ENCODE measurements at places on chromosomes 2 and 18.

DNA sequence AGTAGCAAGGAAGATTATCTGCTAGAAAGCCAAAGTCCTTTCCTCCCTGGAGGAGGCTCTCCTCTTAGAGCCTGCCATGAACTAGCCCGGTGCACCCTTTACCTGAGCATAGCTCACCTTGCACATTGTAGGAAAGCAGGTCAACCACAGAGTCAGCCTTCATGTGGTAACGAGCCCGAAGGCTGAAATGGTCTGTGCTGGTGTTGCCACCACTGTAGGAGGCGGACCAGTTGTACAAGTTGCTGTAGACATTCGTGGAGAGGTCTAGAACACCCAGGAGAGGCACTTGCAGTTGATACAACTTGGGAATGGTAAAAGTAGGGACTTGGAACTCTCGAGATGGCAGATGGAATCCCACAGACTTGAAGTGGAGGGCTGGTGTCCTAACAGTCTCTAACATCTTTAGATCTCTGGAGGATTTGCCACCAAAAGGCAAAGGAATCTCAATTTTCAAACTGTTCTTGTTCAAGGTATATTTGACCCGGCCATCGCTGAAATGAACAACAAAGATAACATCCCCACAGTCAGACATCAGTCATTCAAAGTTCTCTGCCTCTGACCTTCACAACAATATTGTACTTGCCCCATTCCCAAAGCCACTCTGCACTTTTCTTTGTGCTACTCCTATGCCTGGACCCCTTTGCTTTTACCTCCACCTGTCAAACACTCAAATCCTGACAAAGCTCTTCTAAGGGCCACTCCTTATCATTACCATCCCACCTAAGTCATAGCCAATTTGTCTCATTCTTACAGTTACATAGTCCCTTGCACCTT lies 30.6 kb downstream of the APOB start:
- DNase-seq: no peak

DNA sequence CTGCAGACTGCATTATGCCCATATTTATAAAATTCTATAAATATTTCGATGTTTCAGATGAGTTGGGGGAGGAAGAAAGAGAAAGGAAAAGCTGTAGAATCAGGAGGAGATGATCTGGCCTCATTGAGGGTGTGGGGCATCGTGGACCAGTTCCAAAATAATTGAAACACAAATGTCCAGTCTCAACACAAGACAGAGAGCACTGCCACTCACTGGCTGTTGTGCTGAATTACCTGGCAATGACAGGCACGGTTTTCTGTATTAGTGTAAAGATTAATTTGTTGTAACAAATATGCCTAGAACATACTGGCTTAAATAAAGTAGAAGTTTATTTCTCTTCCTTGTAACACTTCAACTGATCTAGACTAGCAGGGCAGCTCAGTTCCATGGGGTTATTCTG lies 24.1 kb downstream of the POLE4 start:
- DNase-seq: no peak

DNA sequence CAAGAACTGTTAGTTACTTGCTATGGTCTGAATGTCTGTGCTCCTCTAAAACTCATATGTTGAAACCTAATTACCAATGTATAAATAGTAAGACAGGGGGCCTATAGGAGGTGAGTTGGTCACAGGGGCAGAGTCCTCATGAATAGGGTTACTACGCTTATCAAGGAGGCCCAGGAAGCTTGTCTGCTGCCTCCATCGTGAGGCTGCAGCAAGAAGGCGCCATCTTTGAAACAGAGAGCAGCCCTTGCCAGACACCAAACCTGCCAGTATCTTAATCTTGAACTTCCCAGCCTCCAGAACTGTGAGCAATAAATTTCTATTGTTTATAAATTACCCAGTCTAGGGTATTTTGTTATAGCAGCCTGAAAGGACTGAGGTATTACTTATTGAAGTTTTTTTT lies 79.1 kb downstream of the TGIF1 start:
- no peak for DNase-seq

GRCh38 chr2:223523551-223524001 lies 78.6 kb downstream of the SCG2 start:
- no peak for DNase-seq

DNA sequence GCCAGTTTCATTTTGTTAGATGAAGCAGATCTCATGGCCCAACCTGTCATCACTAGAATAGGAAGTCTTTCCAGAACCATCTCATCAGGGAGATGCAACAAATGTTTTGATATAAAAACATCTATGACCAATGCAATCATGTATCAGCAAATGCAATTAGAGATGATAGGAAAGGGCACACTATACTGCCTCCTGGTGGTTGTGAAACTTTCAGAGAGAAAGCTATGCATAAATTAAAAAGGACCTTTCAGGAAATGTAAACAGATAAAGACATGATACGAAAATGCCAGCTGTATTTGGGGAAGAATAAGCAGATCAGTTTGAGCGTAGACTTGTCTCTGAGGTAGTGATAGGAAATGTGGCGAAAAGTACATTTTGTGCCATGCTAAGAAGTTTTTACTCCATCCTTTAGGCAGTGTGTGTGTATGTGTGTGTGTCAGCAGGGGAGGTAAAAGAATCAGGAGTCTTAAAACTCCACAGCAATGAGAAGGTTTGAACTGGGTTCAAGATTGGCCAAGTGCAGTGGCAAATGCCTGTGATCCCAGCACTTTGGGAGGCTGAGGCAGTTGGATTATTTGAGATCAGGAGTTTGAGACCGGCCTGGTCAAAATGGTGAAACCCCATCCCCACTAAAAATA lies 479.3 kb downstream of the CPS1 start:
- DNase-seq: no peak

DNA sequence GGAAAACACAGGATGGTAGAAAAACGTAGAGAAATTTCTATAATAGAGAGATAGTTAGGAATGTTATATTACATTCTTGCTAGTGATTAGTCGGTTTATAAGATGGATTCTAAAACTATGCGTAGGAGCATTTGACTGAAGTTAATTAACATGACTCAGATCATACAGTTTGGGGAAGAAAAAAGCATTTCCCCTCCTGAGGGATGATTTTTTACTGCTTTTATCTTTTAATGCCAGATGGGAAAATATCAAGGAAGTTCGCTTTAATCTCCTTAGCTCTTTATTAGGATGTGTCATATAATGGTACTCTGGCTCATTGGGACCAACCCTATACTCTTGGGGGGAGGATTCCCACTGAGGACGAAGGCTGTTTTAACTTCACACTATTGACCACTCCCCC lies 502.1 kb downstream of the TGIF1 start:
- no peak for DNase-seq

DNA sequence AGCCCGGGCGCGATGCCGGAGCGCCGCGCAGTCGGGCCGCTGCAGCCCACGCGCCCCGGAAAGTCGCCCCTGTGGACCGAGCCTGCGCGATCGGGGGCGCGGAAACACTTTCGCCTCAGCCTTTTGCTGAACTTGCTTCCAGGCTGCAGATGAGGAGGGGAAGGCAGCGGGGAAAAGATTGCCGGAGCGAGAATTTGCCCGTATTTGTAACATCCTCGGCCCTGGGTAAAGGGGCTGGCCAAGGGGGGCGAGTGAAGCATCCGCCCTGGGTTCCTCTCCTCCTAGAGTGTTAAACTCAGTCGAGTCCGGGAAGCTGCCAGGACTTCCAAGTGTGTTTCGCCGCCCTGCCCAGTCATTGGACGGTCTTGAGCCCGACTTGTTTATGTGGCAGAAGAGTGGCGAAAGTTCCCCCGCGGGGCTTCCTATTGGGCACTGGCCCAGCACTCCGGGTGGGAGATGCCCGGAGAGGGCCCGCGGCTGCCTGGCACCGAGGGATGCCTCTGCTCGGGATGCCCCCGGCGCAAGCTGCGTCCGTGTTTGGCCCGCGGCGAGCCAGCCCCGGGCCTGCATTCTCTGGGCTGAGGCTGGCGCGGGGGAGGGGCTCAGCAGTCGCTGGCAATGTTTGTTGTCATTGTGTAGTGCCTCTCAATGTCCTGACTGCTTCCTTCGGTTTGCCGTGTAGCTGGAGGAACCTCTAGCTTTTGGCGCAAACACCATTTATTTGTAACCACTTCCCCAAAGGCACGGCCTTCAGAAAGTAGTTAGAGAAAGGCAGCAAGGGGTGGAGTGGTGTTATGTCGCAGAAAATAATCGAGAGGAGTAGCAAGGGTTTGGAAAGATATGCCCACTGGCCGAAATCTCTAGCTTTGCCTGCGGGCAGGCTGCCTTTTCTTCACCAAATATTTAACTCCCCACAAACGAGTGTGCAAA lies 1.1 kb downstream of the CYBRD1 start:
- DNase-seq: no peak

DNA sequence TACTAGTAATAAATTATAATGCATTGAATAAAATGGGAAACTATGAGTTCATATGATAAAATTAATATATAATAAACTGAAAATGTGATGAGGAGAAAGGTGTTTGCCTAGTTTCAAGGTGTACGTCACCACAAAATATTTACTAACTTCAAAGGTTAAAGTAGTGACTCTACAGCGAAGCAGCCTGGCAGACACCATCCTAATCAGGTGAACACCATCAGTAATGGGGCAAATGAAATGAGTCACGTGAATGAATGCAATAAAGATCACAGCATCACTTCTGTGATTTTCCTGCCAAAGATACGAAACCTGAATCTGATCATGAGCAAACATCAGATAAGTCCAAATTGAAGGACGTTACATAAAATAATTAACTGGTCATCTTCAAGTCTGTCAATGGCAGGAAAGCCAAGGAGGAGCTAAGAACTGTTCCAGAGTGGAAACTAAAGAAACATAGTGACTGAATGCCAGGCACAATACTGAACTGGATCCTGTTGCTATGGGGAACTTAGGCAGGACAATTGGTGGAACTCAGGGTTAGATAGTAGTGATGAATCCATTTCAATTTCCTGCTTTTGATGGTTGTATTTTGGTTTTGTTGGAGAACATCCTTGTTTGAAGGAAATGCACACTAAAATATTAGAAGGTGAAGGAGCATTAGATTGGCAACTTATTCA lies 12.1 kb upstream of the NOSTRIN start:
- no peak for DNase-seq

DNA sequence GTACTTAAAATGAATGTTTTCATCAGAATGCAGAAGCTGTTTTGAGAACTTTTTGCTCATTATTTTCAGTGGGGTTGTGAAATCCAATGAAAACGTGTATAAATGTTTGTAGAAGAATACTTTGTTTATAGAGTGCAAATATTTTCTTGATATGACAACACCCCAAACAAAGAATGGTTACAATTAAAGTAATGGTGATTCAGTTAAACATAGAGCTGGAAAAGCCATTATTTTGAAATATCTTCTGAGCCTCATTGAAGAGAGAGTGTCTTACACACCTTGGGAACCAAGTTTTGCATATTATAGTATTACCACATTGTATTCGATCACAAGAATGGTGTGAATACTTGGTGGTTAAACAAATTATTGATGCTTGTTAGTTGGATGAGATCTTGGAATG lies 48.7 kb downstream of the SPTBN1 start:
- no peak for DNase-seq

- DNase-seq: peak; percentile 46
Observed at GRCh38 chr18:9614401-9615279, at the start of gene PPP4R1. PPP4R1 (minus strand) TSS chr18:9614559; CDS start chr18:9614484, 75 bp downstream.

DNA sequence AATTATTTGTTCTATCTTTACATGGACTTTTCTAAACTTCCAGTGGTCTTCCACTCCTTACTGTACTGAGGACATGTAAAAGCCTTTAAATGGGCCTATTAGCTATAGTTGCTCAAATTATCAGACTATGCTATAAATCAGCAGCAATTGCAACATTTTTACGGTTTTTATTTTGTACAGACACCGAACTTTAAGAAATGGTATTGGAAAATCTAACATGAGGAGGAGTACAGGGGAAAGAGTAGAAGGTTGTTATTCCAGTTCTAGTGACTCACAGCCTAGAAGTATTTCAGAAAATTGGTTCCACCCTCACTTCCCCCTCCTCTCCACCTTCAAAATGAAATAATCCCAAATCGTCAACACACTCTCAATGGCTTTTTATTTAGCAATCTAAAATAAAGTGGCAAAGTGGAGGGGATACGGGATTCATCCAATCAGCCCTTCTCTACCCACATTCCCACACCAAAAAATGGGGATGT lies 1.1 kb downstream of the NCKAP1 start:
- no peak for DNase-seq

- peak; percentile 50 for DNase-seq
Observed at GRCh38 chr2:221573430-221574230, 1.5 kb upstream of the EPHA4 start.

DNA sequence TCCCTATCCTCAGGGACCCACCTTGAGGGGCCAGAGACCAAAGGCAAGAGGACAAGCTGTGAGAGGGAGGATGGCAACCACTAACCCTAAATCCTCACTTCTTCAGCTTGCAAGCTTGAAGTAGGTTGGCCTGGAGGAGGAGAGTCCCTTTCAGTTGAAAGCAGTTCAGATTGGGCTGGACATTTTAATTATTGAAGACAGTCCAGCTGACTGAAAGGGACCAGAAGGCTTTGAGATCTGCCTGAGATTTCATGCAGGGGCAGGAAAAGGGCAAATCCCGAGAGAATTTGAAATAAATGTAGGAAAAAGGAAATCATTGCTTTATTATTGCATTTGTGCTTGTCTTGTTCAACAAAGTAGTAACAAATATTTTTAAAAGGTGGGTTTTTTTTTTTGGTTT lies 118.9 kb upstream of the STON1 start:
- no peak for DNase-seq

DNA sequence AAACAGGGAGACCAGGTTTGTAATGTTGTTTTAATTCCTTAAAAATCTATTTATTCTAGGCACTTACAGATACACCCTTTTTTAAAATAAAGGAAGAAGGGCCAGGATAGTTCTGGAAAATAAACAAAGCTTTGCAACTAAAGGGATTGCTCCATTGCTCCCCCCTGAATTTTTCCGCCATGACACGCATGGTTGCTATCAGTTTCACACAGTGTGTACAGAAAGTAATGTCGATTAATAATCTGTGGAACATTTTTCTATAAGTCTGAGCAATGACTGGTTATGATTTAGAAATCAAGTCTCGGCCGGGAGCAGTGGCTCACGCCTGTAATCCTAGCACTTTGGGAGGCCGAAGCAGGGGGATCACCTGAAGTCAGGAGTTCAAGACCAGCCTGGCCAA lies 90.8 kb downstream of the GAREM1 start:
- no peak for DNase-seq

GRCh38 chr2:99552529-99552928 lies 62.7 kb upstream of the REV1 start:
- no peak for DNase-seq

GRCh38 chr18:61734396-61734795 lies 158.4 kb downstream of the RNF152 start:
- DNase-seq: no peak

DNA sequence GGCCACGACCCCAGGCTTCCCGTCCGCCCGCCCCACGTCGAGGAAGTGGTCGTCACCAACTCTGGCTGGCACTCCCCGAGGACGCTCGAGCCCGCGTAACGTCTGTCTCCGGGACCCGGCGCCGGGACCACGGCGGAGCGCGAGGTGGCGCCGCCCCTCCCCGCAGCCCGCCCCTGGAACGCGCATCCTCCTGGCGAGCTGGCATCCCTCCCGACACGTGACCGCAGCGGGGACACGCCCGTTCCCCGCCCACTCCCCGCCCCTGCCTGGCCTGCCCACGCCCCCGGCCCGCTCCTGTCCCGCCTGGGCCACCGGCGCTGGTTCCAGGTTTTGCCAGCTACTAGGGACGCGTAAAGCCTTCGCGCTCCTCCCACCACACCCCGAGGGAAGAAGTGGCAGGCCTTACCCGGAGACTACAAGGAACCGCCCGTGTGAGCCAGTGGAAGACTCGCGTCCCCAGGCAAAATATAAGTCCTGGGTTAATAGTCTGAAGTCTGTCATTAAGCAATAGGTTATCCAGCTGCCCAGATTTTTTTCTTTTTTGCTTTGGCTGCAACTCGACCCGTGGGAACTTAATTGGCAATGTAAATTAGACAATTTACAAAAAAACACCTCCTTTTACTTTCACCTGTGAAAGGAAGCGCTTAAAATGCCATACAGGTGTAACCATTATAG lies at the start of gene OSBPL1A:
OSBPL1A (minus strand) TSS at position 131 of the 675 bp plus-strand sequence. CDS start 20,291 bp downstream, outside the sequence.
- peak; percentile 73 for DNase-seq

Measured in stimulated activated CD8-positive, alpha-beta memory T cell treated with anti-CD3 and anti-CD28 coated beads, Interleukin-2, amount 100 ng/mL, for 1 hour (primary cell).